ENCODE measurements at places on chromosomes 2 and 18. TPM values are rescaled to one million over a fixed set of nuclear protein-coding genes. Genes with fewer than 3 reads are reported as not detected.
A peak's percentile ranks its signal among the peaks of the same experiment; 100 is the strongest.

GRCh38 chr2:13067508-13067907, 350.8 kb downstream of the TRIB2 start:
- DNase-seq: no peak

- DNase-seq: no peak
Observed at GRCh38 chr18:79575891-79576685, 103.5 kb upstream of the CTDP1 start.

- DNase-seq: peak; percentile 42
Observed at GRCh38 chr2:226423498-226423960, 376.1 kb downstream of the IRS1 start.

GRCh38 chr2:192196421-192197194, 1.9 kb upstream of the TMEFF2 start:
- no peak for DNase-seq

DNA sequence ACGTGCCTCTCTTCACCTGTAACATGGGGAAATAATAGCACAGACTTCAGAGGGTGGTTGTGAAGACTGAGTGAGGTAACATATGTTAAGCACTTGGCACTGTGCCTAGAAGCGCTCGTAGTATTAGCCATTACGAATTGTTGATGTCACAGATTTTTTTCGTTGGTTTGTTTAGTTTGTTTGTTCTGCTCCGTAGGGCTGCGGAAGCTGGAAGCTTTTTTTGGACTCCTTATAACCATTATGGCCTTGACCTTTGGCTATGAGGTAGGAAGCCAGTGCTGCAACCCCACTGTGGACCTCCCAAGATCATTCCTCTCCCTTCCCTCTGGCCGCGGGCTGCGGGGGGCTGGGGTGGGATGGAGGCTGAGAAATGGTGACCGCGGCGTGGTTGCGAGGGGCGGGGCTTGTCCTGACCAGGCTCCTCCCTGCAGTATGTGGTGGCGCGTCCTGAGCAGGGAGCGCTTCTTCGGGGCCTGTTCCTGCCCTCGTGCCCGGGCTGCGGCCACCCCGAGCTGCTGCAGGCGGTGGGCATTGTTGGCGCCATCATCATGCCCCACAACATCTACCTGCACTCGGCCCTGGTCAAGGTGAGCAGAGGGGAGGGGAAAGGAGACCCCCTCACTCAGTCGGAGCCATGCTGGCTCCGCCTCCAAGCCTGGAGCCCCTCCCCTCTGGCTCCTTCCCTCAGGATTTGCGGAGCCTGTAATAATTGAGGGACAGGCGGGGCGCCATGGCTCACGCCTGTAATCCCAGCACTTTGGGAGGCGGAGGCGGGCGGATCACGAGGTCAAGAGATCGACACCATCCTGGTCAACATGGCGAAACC, 5.5 kb downstream of the SLC11A1 start:
- DNase-seq: peak; percentile 54

- no peak for DNase-seq
Observed at GRCh38 chr2:54885891-54886290, 162.4 kb downstream of the EML6 start.

GRCh38 chr2:197828464-197829135, 24.2 kb downstream of the PLCL1 start:
- DNase-seq: no peak

- no peak for DNase-seq
Observed at GRCh38 chr2:85988914-85989270, 100.1 kb upstream of the ST3GAL5 start.

GRCh38 chr2:100992262-100992661, 9.8 kb upstream of the RPL31 start:
- DNase-seq: no peak

DNA sequence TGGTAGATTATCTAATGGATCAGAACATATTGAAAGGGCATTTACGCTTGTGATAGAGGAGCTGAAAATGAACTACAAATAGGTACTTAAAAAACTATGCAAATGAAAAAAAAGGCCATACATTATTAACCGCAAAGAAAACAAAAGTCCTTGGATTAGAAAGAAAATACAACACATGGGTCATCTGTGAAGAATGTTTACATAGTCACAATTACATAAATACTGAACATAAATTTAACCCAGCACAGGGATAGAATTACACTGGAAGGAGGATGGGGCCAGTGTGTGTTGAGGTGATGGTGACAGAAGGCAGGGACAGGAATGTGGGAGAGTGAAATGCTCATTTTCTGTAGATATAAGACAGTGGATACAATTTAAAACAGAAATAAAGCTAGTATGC, 6.6 kb downstream of the NTSR2 start:
- no peak for DNase-seq

GRCh38 chr2:29273685-29274611, 158.7 kb downstream of the CLIP4 start:
- no peak for DNase-seq

TBR1 gene
- 0.02 TPM for total RNA-seq

SAG gene
- total RNA-seq: not detected

TMEM198 gene
- 1.9 TPM for total RNA-seq

NBEAL1 gene
- total RNA-seq: 3.8 TPM

CRYGD gene
- total RNA-seq: not detected

Data from H4 (cell line).